ENCODE measurements at places on chromosomes 3 and 15.

- DNase-seq: no peak
These were observed at the start of gene BCHE for GRCh38 chr3:165837058-165837525. TSS of gene BCHE (minus strand) at chr3:165837423. CDS start at chr3:165831033, 6,390 bp downstream.

GRCh38 chr3:55524565-55525244 lies 37.6 kb upstream of the WNT5A start:
- DNase-seq: no peak

GRCh38 chr15:49064281-49064653 lies 18.0 kb upstream of the SECISBP2L start:
- DNase-seq: no peak

DNA sequence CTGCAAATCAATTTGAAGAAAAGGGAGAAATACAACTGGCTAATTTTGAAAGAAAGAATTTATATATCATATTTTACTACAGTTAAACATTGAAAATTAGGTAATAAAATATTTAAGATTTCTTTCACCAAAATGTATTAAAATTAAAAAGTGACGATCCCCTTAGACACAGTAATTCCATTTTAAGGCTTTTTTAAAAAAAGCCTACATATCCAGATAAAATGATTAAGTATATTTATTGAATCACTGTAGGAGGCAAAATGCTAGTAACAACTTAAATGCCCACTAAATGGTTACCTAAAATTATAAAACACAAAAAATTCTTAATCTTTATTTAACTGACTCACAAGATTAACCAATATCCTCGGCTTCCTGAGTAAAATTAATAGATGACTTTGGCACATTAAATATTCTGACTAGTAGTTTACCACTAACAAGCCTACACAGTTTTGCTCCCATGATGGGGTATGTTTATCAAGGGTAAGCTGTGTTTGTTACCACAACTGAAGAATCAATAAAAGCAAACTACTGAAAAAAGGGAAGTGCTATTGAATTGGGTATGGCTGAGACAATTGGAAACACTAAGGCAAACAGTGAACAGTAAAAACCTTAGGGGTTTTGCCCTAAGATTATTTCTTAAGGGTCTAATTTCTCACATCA lies 28.4 kb downstream of the ANKRD28 start:
- DNase-seq: no peak

DNA sequence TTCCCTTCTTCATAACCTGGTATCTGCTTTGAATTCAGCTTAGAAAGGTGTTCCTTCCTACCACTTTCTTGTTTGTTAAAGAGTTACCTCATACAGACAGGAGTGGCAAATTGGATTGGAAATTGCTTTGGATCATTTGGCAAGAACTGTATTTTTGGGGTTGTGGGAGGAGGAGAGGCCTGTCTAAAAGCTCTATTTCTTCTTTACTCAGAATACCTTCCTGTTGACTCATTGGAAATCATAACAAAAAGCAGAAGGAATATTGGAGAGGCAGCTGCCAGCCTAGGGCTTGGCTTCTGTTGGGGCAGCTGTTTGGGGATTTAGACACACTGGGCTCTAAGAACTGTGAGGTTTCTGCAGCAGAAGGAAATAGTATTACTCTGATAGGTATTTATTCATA lies 14.2 kb downstream of the IQGAP1 start:
- no peak for DNase-seq

- DNase-seq: no peak
These were observed 167.5 kb downstream of the ADAMTS9 start for GRCh38 chr3:64520334-64520733.

Measured in T-helper 2 cell (primary cell).